ENCODE measurements at places on chromosomes 2 and 18. TPM values are rescaled to one million over a fixed set of nuclear protein-coding genes. Genes with fewer than 3 reads are reported as not detected.

DNA sequence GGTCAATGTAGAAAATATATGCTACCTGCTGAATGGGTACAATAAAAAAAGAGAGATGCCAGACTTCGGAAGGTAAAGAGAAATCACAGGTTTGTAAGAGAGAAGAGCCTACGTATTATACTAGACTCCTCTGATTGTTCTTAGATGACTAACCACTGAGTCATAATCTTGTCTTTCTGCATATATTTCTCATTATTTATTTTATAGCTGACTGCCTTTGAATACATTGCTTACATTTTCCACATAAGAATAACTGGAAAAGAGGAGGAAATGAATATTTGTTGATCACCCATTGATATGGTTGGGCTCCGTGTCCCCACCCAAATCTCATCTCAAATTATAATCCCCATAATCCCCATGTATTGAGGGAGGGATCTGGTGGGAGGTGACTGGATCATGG, 90.3 kb upstream of the RAB27B start:
- no peak for DNase-seq

GRCh38 chr2:152500772-152501171, 165.8 kb downstream of the FMNL2 start:
- DNase-seq = no peak

DNA sequence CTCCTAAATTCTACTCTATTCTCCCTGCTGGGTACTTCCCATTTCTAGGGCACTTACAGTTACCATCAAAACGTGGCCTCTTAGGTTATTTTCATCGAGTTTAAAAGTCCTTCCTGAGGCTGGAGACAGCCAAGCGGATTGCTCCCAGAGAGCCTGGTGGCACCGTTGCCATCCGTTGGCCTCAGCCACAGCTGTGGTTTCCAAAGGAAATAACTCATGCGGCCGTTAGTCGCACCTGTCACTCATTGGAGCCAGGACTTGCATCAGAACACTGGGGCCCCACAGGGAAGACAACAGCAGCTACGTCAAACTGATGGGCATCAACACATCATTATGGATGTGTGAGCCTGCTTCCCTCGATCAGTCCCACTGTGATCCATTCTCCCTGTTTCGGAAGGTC, 453.4 kb downstream of the BCL11A start:
- DNase-seq = no peak

- DNase-seq = no peak
Measured at GRCh38 chr2:178327516-178327915, 123.5 kb downstream of the PRKRA start.

- peak; percentile 41 for DNase-seq
Measured at GRCh38 chr18:32661486-32662299, 111.1 kb downstream of the KLHL14 start.

DNA sequence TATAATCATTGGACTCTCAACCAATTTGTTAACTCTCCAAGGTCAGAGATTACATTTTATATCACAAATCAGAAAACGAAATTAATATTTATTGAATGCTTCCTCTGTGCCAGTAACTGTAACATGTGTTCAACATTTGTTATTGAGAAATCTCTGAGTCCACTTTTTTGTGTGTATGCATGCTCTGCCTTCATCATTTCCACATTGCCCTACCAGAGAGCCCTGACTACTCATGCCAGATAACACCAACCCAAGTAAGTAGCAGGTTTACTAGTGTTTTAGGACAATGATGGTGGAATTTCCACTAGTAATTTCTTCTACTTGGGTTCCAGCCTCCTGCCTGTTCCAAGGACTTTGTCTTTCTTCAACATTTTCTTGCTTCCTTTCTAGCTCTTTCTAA, 14.2 kb upstream of the FAP start:
- DNase-seq = no peak

DNA sequence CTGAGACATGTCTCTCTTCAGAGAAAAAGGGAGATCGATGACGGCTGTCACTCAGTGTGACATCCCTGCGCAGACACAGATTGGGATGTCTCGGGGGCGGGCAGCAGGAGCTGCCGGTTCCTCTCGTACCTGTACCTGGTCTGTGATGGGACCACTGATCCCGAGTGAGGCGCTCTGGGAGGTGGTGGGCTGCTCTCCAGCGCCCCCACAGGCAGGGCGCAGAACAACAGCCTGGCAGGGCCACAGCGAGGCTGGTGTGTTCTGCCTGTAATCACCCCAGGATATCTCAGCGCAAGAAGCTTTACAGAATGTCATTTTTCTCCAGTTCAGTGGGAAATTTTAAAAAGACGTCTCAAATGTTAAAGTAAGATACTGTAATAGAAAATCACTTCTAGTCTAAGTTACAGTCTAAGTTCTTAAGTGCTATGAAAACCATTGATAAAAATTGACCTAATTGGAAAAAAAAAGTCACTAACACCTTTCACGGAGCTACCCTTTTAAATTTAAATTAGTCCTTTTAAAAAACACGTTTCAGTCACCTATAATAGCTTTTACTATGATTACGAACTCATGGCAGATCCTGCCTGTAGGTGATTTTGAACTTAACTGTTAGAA, 189.8 kb downstream of the SNTG2 start:
- DNase-seq = no peak

DNA sequence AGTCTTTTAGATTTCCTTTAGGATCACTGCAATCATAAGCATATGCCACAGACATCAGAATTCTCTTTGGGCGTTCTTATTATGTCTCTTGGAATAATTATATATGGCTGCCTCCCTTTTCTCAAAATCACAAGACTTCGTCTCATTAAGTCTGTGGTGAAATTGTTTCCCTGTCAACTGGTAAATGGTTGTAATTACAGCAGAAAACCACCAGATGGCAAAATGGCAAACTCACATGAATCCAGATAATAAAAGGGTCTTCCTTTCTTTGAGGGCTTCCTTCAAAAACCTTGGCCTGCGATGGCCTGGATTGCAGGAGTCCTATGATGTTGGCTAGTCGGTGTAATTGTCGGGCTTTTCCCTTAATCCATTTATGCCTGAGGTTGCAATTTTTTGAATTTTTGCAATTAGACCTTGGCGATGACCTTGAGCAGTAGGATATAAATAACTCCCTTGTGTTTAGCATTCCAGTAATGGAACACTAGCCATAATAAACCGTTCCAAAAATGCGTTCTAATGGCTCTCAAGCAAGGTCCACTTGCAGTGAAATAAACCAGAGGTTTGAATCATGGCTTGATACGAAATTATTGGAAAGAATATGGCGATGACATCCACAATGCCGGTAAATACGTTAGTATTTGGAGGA, 656.4 kb downstream of the MBD2 start:
- DNase-seq = peak; percentile 83

DNA sequence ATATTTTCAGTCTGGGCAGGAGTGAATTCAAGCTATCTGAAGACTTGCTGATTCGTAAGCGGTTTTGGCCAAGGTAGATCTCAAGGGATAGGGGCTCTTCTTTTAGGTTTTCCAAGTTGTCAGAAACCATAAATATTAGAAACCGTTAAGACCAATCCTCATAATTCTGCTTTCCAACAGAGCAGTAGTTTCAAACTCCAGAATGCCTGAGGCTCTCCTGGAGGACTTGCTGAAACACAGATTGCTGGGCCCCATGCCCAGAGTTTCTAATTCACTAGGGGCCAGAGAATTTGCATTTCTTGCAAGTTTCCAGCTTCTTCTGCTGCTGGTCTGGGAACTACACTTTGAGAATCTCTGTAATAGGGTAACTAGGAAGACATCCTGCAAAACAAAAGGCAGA, 1855.7 kb upstream of the CELF4 start:
- no peak for DNase-seq

- no peak for DNase-seq
Measured at GRCh38 chr2:144424559-144425240, 95.2 kb downstream of the ZEB2 start.

Gene GATA6
- polyA plus RNA-seq = not detected

Gene GPR155
- polyA plus RNA-seq = 2.8 TPM

Gene CHRNA1
- 0.44 TPM for polyA plus RNA-seq

Gene MFSD2B
- polyA plus RNA-seq = not detected

Gene ACMSD
- polyA plus RNA-seq = not detected

Gene EMILIN1
- polyA plus RNA-seq = 6.2 TPM

Measured in brain (organoid and tissue), 16 donors.